ENCODE measurements at places on chromosomes 12 and 14.

GRCh38 chr14:65169351-65169750 is 67.0 kb upstream of the MAX start:
- no peak for DNase-seq

DNA sequence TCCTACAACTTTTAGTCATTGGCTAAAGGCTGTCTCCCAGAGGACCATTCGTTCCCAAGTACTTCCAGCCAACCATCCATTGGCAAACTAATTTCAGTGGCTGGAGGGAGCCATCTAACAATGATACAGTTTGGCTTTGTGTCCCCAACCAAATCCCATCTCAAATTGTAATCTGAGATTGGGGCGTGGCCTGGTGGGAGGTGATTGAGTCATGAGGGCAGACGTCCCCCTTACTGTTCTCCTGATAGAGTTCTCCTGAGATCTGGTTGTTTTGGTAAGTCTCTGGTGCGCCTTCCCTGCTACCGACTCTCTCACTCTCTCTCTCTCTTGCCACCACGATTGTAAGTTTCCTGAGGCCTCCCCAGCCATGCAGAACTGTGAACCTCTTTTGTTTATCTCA is 99.7 kb upstream of the FUT8 start:
- no peak for DNase-seq

DNA sequence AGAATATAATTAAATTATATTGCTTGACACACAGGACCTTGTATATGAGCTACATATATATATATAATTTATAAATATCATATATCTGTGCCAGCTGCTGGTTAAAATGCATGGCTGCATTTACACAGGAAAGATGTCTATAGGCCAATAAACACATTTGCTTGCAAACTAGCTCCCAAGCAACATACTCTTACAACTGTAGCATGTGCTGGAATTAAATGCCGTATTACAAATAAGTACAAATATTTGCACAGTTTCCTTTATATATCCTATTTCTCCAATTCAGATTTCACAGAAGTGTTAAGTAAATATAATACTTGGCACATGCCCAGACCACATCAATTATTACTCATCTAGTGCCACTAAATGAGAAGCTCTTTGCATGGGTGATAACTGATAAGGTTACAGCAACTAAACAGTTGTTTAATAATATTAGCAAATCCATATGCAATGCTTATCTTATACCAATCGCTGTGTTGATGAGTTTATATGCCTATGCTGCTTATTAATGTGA is 66.7 kb upstream of the E2F7 start:
- no peak for DNase-seq

- no peak for DNase-seq
Observed at GRCh38 chr12:23659131-23659530, 290.3 kb downstream of the SOX5 start.

GRCh38 chr12:68861890-68862289 is 53.9 kb downstream of the MDM2 start:
- DNase-seq, result no peak

GRCh38 chr12:1581973-1582708 is 12.2 kb downstream of the FBXL14 start:
- DNase-seq, result no peak

GRCh38 chr12:9760120-9760519 is 581 bp downstream of the CD69 start:
- DNase-seq, result no peak

GRCh38 chr14:99982537-99983250 is 82.5 kb upstream of the EVL start:
- DNase-seq, result peak; percentile 43

GRCh38 chr14:55221968-55222367 is 30.6 kb upstream of the DLGAP5 start:
- no peak for DNase-seq

GRCh38 chr14:61555056-61555838 is 140.1 kb upstream of the HIF1A start:
- no peak for DNase-seq

DNA sequence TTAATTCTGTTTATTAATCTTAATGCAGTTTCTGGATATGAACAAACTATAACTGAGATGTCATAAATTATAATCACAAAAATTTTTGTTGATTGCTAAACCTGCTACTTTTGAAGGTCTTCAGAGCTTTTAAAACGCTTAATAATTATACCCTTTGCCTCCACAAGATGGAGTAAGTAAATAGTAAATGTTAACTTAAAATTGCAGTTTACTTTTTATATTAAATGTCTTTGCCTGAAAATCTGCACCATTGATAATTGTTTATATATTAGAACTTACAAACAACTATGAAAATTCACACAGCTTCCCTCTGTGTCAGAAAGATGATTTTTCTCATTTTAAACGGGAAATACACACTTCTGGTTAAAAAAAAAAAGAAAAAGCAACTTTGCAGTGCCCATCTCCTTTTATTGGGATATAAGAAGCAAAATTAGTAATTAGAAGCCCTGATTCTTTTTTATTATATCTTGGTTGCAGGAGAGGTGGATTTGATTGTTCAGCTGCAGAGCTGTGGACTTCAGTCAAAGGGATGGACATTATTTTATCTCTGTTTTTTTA is 35.6 kb downstream of the SCFD1 start:
- DNase-seq, result no peak

DNA sequence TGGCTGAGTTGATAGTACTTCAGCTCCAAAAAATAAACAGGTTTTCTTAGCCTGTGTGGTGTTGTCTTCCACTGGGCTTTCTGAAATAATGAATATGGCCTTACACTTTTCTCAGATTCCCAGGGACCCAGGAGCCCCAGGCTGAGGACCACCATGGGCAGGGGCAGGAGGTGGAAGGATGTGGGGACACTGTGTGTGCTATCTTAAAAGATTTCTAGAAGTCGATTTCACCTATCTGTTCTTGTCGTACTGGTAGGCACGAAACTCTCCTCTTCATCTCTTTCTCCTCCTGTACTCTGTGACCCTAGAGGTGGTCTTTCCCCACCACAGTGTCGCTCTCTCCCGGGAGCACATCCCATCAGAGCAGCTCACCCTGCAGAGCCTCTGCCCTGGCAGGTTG is 107.7 kb upstream of the FKBP4 start:
- no peak for DNase-seq

DNA sequence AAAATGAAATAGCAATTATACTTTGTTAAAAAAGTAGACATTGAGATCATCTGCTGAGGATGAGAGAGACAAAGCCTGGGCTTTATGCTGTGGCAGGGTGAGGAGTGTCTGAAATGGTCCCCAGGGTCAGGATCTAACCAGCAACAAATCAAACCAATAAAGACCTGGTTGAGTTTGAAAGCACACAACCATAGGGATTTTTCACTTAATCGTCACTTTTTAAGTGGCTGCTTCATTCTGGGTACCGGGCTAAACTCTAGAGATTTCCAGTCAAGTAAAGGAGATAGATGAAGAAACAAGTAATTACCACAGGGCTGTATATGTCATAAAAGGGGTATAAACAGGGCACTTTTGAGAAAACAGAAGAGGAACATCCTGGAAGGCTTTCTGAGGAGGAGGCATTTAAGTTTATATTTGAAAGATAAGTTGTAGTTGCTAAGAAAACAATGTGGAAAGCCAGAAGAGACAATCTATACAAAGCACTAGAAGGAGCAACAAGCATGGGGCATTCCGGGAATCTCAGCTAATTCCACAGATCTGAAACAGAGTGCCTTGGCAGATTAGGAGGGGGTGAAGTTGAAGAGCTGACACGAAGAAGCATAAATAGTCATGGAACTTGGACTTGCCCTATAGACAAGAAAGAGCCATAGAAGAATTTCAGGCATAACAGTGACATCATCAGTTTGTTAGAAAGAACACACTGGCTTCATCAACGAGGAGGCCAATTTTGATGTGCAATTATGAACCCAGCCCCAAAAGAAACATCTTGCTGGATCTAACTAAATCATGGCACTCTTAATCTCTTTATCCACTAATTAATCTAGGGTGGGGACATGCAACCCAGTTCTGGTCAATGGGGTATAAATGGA is 46.9 kb upstream of the FRS2 start:
- DNase-seq, result no peak

- DNase-seq, result no peak
Observed at GRCh38 chr12:27359578-27360340, 27.1 kb downstream of the BMAL2 start.

GRCh38 chr14:59330455-59330854 is 134.7 kb downstream of the GPR135 start:
- no peak for DNase-seq

DNA sequence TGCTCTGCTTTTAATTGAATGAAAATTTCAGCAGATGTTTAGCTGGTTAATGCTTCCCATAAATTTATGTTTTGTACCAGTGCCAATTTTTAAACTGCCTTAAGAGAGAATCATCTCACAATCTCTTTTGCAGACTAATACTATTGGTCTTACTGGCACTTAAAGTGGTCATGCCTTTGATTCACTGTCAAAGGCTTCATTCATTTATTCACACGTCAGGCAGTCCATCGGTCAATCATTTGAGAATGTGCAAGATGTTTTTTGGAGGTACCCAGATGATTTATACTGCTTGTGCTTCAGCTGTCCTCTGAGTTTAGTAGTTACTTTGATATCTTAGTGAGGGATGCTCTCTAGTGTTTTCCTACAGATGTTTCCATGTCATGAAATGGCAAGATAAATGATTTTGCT is 83.4 kb downstream of the NAV3 start:
- no peak for DNase-seq

DNA sequence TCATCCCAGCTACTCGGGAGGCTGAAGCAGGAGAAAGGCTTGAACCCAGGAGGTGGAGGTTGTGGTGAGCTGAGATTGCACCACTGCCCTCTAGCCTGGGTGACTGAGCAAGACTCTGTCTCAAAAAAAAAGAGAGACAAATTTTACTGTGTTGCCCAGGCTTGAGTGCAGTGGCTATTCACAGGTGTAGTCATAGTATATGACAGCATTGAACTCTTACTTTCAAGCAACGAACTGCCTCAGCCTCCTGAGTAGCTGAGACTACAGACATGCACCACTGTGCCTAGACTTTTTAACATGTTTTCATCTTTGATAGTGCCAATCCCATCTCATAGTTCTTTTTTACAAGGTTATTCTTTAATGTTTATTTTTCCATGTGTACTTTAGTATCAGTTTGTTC is 13.7 kb downstream of the ARID2 start:
- no peak for DNase-seq

- no peak for DNase-seq
Observed at GRCh38 chr12:79451978-79452377, 238.8 kb downstream of the PAWR start.

- no peak for DNase-seq
Observed at GRCh38 chr12:19689801-19690472, 250.6 kb downstream of the AEBP2 start.

DNA sequence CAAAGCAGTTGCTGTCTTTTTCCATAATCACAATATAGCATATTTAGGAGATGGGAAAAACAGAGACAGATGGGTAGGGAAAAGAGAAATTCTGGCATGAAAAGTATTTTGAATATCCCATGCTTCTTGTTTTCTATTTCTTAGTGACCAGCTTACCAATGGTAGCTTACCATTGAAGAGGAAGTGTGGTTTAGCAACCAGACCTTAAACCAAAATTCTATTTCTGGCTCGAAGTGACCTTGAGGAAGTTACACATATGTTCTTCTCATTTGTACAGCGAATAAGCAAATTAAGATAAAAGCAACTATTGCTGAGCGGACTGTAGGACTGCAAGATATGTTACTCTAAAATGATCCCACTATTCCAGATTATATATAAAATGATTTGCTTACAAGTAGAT is 82.9 kb downstream of the FGD4 start:
- no peak for DNase-seq

- no peak for DNase-seq
Observed at GRCh38 chr14:32841698-32842097, 97.0 kb upstream of the NPAS3 start.

GRCh38 chr14:71289536-71289935 is 382.3 kb downstream of the PCNX1 start:
- no peak for DNase-seq

GRCh38 chr12:19801941-19802340 is 362.6 kb downstream of the AEBP2 start:
- no peak for DNase-seq

GRCh38 chr12:68565391-68565903 is 45.3 kb upstream of the RAP1B start:
- no peak for DNase-seq

DNA sequence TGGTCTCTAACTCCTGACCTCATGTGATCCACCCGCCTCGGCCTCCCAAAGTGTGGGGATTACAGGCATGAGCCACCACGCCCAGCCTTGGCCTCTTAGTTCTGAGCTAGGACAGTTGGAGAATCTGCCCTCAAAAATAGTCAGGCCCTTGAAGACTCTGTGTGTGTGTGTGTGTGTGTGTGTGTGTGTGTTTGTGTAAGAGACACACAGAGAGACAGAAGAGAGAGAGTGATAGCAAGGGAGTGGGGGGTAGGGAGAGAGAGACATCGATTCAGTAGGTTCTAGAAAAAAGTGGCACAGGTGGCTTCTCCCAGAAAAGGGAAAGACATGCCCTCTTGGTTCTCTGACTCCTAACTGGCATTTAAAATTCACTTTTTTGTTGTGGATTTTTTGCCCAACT is 5.4 kb downstream of the HNF1A start:
- DNase-seq, result no peak

DNA sequence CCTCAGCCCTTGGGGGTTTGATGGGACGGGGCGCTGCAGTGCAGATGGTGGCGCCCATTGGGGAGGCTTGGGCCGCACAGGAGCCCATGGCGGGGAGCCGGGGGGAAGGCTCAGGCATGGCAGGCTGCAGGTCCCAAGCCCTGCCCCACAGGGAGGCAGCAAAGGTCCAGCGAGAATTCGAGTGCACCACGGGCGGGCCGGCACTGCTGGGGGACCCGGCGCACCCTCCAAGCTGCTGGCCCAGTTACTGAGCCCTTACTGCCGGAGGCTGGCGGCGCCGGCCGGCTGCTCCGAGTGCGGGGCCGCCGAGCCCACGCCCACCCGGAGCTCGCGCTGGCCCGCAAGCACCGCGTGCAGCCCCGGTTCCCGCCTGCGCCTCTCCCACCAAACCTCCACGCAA is 34.1 kb upstream of the NUBPL start:
- DNase-seq, result no peak

- DNase-seq, result no peak
Observed at GRCh38 chr14:92511453-92512238, 1.9 kb upstream of the RIN3 start.

GRCh38 chr14:103282932-103283331 is 51.1 kb upstream of the EIF5 start:
- no peak for DNase-seq

All from activated CD4-positive, alpha-beta T cell treated with anti-CD3 and anti-CD28 coated beads for 1 hour (primary cell).